NCI-H1417 treated with DMSO at 0.1 percent for 48 hours (cell line): ENCODE measurements at places on chromosomes 5 and 9.

GRCh38 chr5:180129291-180130190, 58.0 kb upstream of the RNF130 start:
- no peak for DNase-seq

GRCh38 chr5:35087991-35088390, 40.2 kb upstream of the AGXT2 start:
- no peak for DNase-seq

DNA sequence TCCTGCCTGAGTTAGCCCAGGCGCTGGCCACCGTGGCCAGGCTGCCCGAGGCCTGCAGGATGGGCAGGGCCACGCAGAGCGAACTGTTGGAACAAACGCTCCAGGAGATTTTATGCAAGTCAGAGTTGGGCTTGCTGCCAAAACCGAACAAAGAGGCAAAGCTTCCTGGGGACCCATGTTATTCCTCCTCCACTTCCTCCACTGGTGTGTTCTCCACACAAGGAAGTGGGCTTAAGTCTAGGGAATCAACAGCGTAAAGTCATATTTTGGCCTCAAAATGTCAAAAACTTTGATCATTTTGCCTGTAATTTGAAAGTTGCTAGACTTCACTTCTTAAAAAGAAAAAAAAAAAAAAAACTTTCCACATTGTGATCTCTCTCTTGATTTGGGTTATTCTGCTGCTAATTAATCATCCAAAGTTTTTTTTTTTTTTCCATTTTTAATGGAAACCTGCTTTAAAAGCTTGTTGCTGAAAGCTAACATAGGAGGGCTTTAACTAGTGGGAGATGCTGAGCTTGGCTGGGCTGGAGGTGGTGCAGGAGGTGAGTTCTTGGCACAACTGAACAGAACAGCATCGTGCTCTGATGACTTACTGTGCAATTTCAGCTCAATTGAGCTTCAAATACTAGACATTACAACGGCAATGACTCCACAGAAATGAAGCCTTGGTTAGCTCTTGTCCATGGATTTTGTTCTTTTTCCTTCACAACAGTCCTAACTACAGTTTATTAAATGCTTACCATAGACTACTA, 73.0 kb downstream of the PTPDC1 start:
- DNase-seq: no peak

DNA sequence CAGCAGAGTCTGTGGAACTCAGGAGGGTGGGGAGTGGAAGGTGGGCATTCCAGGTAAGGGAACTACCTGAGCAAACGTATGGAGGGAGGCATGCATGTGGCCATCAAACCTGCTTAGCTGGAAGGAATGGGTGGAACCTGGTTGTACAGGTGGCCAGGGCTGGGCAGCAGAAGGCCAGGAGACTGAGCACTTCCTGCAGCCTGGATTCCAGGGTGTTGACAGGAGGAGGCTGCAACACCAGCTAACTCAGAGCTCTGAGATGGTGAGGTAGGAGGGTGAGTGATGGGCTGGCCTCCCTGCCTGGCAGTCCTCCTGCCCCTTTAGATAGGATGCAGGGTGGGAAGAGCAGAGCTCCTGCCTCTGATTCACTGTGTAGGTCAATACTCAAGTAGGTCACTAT, 92.5 kb upstream of the CPEB4 start:
- DNase-seq: no peak
